ENCODE measurements at places on chromosomes 3 and 15. TPM values are rescaled to one million over a fixed set of nuclear protein-coding genes. Genes with fewer than 3 reads are reported as not detected.
A peak's percentile ranks its signal among the peaks of the same experiment; 100 is the strongest.

DNA sequence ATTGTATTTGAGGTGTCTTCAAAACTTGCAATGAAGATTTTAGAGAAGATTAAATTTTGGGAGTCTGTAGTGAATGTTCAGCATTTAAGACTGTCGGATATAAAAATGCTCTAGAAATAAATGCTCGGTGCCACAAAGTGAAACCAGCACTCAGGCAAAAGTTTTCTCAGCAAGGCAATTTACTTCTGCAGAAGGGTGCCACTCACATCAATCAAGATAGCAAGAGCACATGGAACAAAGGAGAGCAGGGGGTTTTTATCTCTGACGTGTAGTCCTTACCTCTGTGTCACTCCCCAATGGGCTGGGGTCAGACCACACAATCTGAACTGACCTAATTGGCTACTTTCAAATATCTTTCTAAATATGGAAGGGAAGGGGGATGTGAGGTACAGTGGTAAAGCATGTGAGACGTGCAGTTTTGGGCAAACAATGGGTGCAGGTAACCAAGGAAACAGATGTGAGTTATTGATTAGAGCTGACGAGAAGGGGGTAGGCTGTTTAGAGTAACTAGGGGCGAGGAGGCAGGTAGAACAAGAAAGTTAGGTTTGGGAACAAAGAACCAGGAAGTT, 23.4 kb upstream of the FXR1 start:
- no peak overlapping the region for H3K27ac ChIP-seq
- H3K36me3 ChIP-seq, result no peaks in the 10 kb centered on the region
- H3K4me1 ChIP-seq, result no peaks in the 10 kb centered on the region
- DNase-seq, result no peak

DNA sequence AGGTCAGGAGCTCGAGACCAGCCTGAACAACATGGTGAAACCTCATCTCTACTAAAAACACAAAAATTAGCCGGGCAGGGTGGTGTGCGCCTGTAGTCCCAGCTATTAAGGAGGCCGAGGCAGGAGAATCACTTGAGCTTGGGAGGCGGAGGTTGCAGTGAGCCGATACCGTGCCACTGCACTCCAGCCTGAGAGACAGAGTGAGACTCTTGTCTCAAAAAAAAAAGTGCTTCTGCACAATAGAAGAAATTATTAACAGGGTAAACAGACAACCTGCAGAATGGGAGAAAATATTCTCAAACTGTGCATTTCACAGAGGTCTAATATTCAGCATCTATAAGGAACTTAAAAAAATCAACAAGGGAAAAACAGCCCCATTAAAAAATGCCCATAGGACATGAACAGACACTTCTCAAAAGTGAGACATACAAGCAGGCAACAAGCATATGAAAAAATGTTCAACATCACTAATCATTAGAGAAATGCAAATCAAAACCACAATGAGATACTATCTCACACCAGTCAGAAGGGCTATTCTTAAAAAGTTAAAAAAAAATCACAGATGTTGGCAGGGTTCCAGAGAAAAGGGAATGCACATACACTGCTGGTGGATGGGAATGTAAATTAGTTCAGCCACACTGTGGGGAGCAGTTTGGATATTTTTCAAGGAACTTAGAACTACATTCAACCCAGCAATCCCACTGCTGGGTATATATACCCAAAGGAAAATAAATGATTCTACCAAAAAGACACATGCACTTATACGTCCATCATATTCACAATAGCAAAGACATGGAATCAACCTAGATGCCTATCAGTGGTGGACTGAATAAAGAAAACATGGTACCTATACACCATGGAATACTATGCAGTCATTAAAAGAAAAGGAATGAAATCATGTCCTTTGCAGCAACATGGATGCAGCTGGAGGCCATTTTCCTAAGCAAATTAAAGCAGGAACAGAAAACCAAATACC, 75.5 kb downstream of the MSL2 start:
- no peaks in the 10 kb centered on the region for H3K27me3 ChIP-seq
- no peak overlapping the region for H3K27ac ChIP-seq
- no peaks in the 10 kb centered on the region for H3K4me1 ChIP-seq
- peaks cover 49% of the 10 kb centered on the region for H3K36me3 ChIP-seq
- no peak for DNase-seq

- peaks cover 6% of the 10 kb centered on the region for H3K27me3 ChIP-seq
- no peaks in the 10 kb centered on the region for H3K36me3 ChIP-seq
- H3K4me3 ChIP-seq, result no peak overlapping the region
- no peak overlapping the region for H3K27ac ChIP-seq
- no peaks in the 10 kb centered on the region for H3K4me1 ChIP-seq
Measured at GRCh38 chr3:27253831-27254230, 115.4 kb downstream of the NEK10 start.

DNA sequence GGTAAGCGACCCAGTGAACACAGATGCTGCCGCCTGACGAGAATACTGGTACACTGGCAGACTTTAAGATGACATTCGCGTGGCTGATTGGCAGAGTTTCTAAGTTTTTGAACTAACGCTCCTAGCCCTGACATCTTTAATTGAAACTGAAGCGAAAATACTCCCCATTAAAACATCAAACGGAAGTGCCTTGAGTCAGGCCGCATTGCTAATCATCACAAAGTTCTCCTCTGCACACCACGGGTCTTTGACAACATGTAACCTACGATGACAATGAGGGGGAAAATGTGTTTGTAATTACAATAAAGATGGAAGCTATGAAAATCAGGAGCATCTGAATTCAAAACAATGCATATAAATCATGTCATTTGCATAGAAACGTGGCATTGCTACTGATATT, 44.5 kb downstream of the ATP13A4 start:
- no peak for DNase-seq
- H3K4me3 ChIP-seq, result no peak overlapping the region
- H3K27me3 ChIP-seq, result peaks cover 20% of the 10 kb centered on the region
- H3K36me3 ChIP-seq, result no peaks in the 10 kb centered on the region
- no peak overlapping the region for H3K27ac ChIP-seq
- H3K4me1 ChIP-seq, result no peaks in the 10 kb centered on the region

DNA sequence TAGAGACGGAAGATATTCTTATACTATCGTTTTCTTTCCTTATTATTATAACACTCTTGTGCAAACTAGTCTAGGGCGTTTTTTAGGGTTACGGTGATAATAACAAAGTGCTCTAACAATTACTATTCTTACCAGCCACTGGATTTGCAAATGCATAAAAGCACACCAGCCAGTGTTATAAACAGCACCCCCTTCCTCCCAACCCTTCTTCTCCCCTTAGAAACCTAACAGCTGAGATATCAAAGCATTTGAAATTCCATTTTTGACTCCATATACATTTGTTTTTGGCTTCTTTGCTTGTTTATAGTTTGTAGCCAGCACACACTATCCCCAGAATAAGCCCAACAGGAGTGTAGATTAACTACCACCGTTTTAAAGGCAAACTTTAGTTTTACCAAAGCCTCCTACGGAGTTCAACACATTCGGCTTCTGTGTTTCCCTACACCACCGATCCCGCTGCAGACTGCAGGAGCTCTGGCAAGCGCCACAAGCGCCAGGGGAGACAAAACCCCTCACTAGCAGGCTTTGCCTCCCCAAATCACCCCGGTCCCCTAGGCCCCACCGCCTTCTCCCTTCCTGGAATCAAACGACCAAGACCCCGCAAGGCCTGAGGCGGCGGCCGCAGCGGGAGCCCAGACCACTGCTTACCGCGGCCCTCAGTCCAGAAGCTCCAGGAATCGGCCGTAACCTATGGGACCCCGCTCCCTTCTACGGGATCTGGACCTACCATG, 461 bp downstream of the COPB2 start:
- peak overlapping the region; percentile 98 for H3K27ac ChIP-seq
- H3K4me3 ChIP-seq, result peak overlapping the region; percentile 89
- peaks cover 48% of the 10 kb centered on the region for H3K4me1 ChIP-seq
- DNase-seq, result no peak
- no peaks in the 10 kb centered on the region for H3K36me3 ChIP-seq

GRCh38 chr3:38558864-38559263, 62.7 kb downstream of the EXOG start:
- no peaks in the 10 kb centered on the region for H3K36me3 ChIP-seq
- DNase-seq, result no peak
- no peaks in the 10 kb centered on the region for H3K4me1 ChIP-seq
- H3K27me3 ChIP-seq, result peaks cover 6% of the 10 kb centered on the region
- H3K27ac ChIP-seq, result no peak overlapping the region

GRCh38 chr3:110869736-110870135, 201.9 kb upstream of the NECTIN3 start:
- H3K36me3 ChIP-seq, result peaks cover 8% of the 10 kb centered on the region
- no peak overlapping the region for H3K27ac ChIP-seq
- DNase-seq, result no peak
- no peak overlapping the region for H3K4me3 ChIP-seq

- no peak overlapping the region for H3K4me3 ChIP-seq
- peaks cover 6% of the 10 kb centered on the region for H3K4me1 ChIP-seq
- no peak for DNase-seq
- no peaks in the 10 kb centered on the region for H3K27me3 ChIP-seq
- no peaks in the 10 kb centered on the region for H3K36me3 ChIP-seq
Measured at GRCh38 chr15:38012894-38013293, 78.5 kb downstream of the TMCO5A start.

DNA sequence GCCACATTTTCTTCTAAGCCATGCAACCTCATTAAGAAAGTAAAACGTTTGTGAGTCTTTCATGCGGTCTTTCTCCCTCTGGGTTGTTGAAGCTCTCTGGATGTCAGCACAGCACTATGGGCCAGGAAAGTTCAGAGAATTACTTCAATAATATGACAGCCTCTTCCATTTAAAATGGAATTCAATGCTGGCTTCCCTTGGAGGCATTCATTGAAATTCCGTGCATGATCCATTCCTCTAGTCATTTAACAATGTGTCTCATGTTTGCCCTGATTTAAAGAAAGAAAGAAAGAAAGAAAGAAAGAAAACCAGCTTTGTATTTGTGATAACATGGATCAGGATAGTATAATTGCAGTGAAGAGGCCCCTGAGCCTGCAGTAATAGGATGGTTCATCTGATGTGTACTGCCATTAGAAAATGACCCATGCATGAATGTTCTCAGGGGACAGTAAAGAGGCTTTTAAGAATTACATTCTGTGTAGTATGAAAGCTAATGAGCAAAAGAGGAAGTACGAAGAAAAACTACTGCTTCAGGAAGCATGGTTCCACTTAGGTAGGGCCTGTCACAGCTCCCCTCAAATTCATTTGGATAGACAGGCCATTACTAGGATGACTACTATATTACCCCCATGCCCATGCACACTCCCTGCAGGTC, 146.0 kb downstream of the ARPP21 start:
- no peak overlapping the region for H3K4me3 ChIP-seq
- no peak overlapping the region for H3K27ac ChIP-seq
- H3K36me3 ChIP-seq, result no peaks in the 10 kb centered on the region
- H3K4me1 ChIP-seq, result peaks cover 21% of the 10 kb centered on the region
- no peak for DNase-seq

- H3K4me3 ChIP-seq, result no peak overlapping the region
- no peak overlapping the region for H3K27ac ChIP-seq
- no peaks in the 10 kb centered on the region for H3K27me3 ChIP-seq
- DNase-seq, result no peak
- H3K36me3 ChIP-seq, result peaks cover 8% of the 10 kb centered on the region
- H3K4me1 ChIP-seq, result no peaks in the 10 kb centered on the region
Measured at GRCh38 chr15:34031987-34032760, 6.8 kb downstream of the AVEN start.

- H3K27me3 ChIP-seq, result peaks cover 5% of the 10 kb centered on the region
- no peaks in the 10 kb centered on the region for H3K4me1 ChIP-seq
- H3K4me3 ChIP-seq, result no peak overlapping the region
- peak; percentile 83 for DNase-seq
- H3K36me3 ChIP-seq, result no peaks in the 10 kb centered on the region
- no peak overlapping the region for H3K27ac ChIP-seq
Measured at GRCh38 chr15:33547876-33548275, 237.1 kb downstream of the RYR3 start.

DNA sequence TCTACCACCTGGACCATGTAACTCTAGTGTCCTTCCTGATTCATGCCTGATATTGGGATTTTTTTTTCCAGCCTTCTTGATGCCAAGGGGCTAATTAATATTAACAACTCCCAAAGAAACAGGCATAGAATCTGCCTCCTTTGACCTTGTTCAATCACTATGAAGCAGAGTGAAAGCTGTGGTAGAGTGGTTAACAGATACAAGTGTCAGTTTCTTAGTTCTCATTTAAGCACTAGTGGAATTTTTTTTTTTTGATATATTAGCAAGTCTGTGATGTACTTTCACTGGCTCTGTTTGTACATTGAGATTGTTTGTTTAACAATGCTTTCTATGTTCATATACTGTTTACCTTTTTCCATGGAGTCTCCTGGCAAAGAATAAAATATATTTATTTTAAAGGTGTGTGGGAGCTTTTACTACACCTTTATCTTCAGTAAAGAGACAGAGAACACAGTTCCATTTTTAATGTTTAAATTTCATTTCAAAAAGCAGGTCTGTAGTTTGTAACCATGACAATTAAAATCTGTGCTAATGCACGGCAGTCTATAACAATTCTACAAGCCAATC, 67.1 kb downstream of the TOP2B start:
- H3K4me3 ChIP-seq, result no peak overlapping the region
- H3K27me3 ChIP-seq, result no peaks in the 10 kb centered on the region

SNURF gene
- total RNA-seq, result 27.0 TPM

TRH gene
- total RNA-seq, result 0.13 TPM

DCBLD2 gene
- 53.0 TPM for total RNA-seq

U2SURP gene
- total RNA-seq, result 141 TPM

CYP19A1 gene
- not detected for total RNA-seq

Data from mesothelial cell of epicardium (in vitro differentiated cells).